Stimulated activated naive CD4-positive, alpha-beta T cell treated with Interleukin-2 at 50 U/mL for 16 hours (primary cell): ENCODE measurements at places on chromosomes 11 and 22.
A peak's percentile ranks its signal among the peaks of the same experiment; 100 is the strongest.

GRCh38 chr11:76661306-76661751, 9.2 kb downstream of the LRRC32 start:
- DNase-seq: no peak

GRCh38 chr11:65366340-65366773, 11.8 kb downstream of the TIGD3 start:
- DNase-seq: no peak

DNA sequence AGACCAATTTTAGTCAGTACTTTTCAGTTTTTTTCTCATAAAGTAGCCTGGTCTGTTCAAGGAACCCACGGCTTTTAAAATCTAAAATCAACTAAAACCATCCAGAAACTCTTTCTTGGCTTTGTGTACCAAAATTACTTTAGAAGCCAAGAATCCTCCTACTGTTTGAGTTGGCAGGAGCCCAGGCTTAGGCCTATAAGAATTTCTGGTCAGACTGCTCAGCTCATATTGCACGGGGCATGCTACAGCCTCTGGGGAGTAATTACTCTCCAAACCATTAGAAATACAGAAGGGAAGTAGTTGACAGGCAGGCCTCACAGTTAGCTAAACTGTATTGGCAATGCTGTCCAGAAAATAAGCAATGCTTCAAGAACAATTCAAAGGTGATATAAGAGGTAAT, 1862.9 kb upstream of the RAG2 start:
- DNase-seq: no peak

DNA sequence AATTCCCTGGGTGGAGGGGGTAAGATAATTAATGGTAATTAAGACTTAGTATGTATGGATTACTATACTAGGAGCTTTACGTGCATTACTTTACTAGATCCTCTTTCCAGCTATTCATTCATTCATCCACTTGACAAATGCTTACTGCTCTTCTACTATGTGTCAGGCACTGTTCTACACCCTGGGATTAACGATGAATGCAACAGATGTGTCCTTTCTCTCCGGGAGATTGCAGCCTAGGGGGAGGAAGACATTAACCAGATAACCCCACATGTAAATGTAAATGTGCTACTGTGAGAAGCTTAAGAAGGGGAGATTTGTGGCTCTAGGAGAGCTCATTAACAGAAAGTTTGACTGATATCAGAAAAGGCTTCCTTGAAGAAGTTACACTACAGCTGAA, 1.7 kb downstream of the ANKK1 start:
- no peak for DNase-seq

- DNase-seq: no peak
Observed at GRCh38 chr11:108632041-108632704, 32.7 kb upstream of the DDX10 start.

- DNase-seq: no peak
Observed at GRCh38 chr11:10716122-10716521, 22.6 kb upstream of the IRAG1 start.

GRCh38 chr11:2526808-2527381, 82.1 kb downstream of the KCNQ1 start:
- no peak for DNase-seq

- no peak for DNase-seq
Observed at GRCh38 chr22:50665738-50666137, 6.9 kb upstream of the SHANK3 start.

DNA sequence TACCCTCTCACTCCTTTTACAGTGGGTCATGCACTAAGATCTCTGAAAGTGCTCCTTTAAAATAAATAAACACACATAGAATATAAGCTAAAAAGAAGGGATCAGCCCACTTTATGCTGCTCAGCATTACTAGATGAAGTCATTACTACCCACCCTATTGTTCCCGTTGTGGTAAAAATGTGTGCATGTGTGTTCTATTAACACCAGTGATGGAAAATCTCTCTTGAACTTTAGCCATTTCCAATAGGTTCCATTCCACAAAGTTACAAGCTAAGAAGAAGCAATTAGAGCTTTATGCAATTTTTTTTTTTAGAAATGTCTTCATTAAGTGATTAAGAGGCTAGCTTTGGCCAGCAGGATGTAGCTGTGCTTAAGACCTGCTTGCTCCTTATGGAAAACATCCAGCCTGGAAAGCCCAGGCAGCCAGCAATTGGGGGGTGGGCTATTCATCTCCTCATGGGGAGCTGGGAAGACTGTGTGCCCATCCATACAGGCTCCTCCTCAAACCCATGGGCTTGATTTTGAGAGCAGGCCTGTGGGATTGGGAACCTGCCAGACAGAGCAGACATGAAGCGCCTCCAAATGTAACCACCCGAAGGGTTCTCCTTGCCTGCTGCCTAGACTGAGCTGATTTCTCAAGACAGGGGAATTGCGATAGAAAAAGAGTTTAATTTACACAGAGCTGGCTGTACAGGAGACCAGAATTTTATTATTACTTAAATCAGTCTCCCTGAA, 92.9 kb upstream of the PARVA start:
- DNase-seq: no peak

DNA sequence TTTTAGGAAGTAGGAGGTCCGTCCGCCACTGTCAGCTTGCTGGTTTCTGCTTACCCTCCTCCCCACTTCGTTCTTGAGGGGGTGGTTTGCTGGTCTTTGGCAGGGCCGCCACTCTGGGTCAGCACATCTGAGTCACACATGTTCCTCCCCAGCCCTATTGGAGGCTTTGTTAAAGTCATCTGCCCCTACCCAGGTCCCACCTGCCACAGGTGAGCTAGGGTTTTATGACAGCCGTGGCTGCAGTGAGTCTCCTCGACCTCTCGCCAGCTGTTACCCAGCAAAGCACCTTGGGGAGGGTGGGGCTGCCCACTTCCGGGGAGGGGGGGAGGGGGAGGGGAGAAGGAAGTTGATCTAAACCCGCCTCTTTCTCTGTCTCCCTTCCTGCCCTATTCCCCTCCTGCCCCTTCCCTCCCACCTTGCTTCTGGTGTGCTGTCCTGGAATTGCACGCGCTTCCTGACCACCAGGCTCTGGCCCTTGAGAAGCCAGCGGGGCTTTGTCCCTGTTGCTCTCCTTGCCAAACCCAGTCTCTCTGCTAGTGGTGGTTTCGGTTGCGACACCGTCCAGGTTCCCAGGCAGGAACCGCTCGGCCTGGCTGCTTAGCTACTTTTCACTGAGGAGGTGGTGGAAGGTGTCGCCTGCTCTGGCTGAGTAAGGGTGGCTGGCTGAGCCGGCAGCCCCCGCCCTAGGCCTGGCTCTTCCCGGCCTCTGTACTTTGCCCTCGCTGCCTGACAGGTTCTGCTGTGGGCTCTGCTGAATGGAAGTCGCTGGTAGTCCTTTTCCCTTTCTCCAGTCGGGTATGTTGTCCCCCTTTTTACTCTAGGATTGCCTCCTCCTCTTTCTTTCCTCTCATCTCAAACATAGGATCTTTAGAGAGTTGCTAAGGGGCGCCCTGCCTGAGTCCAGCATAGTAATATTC, 28.5 kb downstream of the RCOR2 start:
- peak; percentile 65 for DNase-seq
